ENCODE measurements at places on chromosomes 6 and 20.

- no peak for DNase-seq
These were observed 128.5 kb downstream of the FLRT3 start for GRCh38 chr20:14208956-14209355.

DNA sequence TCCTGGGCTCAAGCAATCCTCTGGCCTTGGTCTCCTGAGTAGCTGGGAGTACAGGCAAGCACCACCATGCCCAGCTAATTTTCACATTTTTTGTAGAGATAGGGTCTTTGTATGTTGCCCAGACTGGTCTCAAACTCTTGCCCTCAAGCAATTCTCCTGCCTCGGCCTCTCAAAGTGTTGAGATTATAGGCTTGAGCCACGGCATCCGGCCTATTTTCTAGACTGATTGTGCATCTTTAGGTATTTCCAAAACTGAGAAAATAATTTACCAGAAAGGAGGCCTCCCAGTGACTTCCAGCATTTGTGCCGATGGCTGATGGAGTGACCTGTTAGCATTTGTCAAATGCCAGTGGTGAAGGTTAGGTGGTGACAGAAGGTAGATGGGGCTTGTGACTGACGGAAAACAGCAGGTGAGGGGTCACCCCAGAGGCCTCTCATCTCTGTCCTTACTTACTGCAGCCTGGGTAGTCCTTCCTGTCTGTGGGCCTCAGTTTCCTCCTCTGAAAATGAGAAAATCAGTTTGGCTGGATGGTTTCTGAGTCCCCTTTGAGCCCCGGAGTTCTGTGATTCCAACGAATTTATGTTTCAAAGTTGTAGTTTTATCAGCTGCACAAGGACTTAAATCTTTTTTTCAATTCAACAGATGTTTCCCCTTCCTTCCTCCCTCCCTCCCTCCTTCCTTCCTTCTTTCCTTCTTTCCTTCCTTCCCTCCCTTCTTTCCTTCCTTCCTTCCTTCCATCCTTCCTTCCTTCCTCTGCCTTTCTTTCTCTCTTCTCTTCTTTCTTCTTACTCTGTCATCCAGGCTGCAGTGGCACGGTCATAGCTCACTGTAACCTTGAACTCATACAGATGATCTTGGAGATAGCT is 53.5 kb downstream of the TGM2 start:
- DNase-seq, result no peak

GRCh38 chr20:62702895-62703852 is 5.5 kb upstream of the NTSR1 start:
- DNase-seq, result peak; percentile 99

- no peak for DNase-seq
These were observed 4.2 kb downstream of the ELOVL4 start for GRCh38 chr6:79943133-79943532.

DNA sequence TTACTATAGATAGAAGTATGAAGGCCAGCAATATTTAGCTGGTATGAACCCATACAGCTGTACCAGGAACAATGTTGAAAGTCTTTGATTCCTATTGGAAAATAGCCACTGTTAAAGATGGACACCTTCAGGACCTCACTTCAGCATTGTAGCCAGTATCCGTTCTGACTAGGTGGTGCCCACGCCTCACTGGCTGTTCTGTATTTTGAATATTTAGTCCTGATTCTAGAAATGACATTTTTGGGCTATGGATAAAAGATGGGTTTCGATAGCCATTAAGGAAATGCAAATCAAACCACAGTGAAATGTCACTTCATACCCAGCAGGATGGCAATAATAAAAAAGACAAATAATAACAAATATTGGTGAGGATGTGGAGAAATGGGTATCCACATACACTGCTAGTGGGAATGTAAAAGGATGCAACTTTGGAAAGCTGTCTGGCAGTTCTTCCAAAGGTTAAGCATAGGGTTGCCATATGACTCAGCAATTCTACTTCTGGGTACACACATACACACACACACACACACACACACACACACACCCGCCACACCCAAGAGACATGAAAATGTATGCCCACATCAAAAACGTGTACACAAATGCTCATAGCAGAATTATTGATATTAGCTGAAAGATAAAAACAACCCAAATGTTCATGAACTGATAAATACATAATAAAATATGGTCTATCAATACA is 56.8 kb downstream of the UTRN start:
- DNase-seq, result no peak

GRCh38 chr6:154316131-154316530 is 40.5 kb downstream of the IPCEF1 start:
- no peak for DNase-seq

Measured in H54 (cell line).